T-helper 1 cell treated with Interleukin-12 subunit alpha and Interleukin-12 subunit beta and Interleukin-4 antibody, amounts not matched to agents 30 ng/mL and 1 ng/mL, for 36 hours (primary cell): ENCODE measurements at places on chromosomes 12 and 14. TPM values are rescaled to one million over a fixed set of nuclear protein-coding genes. Genes with fewer than 3 reads are reported as not detected.

The OR4E2 gene
- total RNA-seq, result not detected in 2 replicates

The OSGEP gene
- 55.0 and 56.2 TPM in 2 replicates for total RNA-seq

The FAM222A gene
- 0.51 and 0.80 TPM in 2 replicates for total RNA-seq

The STX2 gene
- total RNA-seq, result 19.5 and 20.8 TPM in 2 replicates

The TXNRD1 gene
- 88.5 and 94.7 TPM in 2 replicates for total RNA-seq

The SMIM41 gene
- 0.25 TPM in 1 of 2 replicates, not detected in the other for total RNA-seq

The GALNT16 gene
- 0.02 TPM in 1 of 2 replicates, not detected in the other for total RNA-seq

The PLCZ1 gene
- not detected in 2 replicates for total RNA-seq

The SSTR1 gene
- total RNA-seq, result not detected in 2 replicates

The TXNDC16 gene
- 9.5 and 10.2 TPM in 2 replicates for total RNA-seq

The TRPV4 gene
- not detected in 2 replicates for total RNA-seq

The SLC2A14 gene
- 0.10 TPM in 1 of 2 replicates, not detected in the other for total RNA-seq

The POTEM gene
- not detected in 2 replicates for total RNA-seq

The SPRYD4 gene
- 4.6 and 4.8 TPM in 2 replicates for total RNA-seq
